ENCODE measurements at places on chromosomes 4 and X.
A peak's percentile ranks its signal among the peaks of the same experiment; 100 is the strongest.

- no peak for DNase-seq
Observed at GRCh38 chr4:136864604-136865185, 667.6 kb downstream of the PCDH18 start.

DNA sequence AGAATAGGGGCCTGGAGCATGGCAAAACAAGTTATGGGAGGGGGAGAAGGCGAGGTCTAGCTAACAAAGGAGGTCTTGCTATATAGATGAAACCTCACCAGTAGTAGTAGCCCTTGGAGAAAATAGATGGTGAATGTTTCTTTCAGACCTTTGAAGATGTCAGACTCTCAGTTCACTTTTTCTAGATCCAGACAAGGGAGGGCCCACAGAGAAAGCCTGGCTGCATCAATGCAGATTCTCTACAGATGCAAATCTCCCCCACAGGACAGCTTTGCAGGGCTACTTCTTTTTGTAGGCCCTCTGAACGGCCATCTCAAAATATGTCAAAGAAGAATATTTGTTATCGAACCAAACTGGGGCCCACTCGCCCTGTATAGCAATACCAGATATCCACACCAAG lies 159.7 kb downstream of the ANK2 start:
- no peak for DNase-seq

DNA sequence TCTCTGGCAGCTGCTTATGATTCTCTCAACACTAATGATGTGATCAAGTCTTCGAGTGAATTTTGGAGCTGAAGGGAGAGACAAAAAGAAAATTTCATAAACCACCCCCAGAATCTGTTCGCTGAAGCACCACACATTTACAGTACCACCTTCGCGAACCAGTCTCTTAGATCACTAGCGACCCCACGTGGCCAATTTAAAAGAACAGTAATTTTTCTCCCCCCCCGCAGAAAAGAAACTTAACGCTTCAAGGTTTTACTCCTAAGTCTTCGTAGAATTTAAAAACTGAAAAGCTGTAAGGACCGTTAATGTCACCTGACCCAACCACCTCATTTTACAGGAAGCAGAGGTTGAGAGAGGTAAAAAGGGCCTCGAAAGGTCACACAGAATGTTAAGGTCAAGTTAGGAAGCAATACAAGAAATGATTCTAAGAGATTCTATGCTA lies 187.5 kb downstream of the QDPR start:
- DNase-seq, result peak; percentile 11

DNA sequence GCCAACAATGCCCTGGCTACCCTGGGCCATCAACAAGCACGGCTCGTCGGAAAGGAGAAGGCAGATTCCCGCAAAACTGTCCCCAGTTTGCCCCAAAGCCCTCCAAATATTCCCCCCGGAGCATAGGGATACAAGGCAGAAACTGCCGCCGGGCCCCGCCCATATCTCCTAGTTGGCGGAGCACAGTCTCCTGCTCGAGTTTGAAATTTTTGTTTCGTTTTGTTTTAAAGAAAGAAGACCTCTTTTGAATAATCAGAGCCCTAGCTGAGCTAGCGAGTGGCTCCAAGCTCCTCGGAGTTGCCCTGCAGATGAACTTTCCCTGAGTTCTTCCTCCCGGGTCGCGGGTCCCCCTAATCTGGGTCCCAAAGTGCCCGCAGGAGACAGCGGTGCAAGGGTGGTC lies 138.1 kb upstream of the ZIC3 start:
- DNase-seq, result no peak

DNA sequence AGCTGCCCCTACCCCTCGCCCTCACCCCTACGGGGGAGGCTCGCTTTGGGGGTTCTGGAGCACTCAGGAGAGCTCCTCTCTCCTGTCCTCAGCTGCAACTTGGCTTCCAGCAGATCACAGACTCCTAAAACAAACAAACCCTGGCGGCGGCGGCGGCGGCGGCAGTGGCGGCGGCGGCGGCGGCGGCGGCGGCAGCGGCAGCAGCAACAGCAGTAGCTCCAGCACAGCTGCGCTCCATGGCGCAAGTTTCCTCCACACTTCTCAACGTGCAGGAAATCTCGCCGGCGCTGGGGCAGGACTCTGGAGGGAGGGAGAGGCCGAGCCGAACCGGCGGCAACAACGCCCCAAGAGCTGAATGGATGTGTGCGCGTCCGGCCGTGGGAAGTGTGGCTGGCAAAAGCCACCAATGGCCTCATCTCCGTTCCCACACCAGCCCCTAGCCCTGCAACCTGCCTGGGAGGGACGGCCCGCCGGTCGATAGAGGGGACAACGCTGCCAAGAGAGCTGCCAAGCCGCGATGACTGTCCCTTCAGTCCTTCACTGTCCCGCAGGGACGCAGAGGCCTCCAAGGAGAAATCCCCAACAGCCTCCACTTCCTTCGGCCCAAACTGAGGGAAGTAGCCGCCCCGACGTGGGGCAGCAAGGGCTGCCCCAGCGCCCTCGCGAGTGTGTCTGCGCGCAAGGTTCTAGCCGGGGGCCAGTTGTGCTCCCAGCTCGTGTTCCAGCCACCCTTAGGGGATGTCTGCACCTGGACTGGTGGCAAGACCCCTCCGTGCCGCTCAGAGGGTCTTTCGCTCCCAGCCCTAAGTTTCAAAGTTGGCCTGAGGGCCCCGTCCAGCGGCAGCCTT lies 775 bp downstream of the SHROOM4 start:
- no peak for DNase-seq

DNA sequence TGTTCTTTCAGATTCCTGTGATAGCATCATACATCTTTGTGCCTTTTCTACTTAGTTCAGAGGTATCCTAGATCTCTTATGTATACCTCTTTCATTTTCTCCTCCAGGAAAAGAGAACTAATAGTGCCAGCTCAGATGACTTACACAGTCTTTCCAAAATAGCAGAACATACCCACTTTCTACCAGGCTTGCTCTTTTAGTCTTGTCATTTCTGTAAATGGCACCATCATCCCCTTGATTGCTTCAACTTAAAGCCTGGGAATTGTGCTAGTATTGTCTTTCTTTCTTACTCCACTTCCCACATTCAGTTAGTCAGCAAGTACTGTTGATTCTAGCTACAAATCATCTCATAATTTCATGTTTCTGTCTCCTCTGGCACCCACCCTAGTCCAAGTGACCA lies 5.1 kb downstream of the APEX2 start:
- DNase-seq, result no peak

GRCh38 chrX:39096599-39096998 lies 295.3 kb downstream of the MID1IP1 start:
- no peak for DNase-seq

DNA sequence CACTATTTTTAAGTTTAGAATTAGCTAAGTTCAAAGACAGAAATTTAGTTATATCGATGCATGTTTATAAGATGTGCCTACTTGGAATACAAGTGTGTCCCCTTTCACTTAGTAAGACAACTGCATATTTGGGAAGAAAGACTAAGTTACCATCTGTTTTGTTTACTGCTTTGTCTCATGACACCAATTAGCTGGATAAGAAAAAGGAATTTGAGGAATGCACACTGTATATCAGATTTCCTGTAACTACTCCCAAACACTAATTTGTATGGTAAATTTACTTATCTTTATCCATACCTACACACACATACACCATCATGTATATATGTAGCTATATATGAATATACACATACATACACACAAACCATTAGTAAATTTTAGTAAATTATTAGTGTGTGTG lies 1442.8 kb upstream of the IGFBP7 start:
- DNase-seq, result no peak

DNA sequence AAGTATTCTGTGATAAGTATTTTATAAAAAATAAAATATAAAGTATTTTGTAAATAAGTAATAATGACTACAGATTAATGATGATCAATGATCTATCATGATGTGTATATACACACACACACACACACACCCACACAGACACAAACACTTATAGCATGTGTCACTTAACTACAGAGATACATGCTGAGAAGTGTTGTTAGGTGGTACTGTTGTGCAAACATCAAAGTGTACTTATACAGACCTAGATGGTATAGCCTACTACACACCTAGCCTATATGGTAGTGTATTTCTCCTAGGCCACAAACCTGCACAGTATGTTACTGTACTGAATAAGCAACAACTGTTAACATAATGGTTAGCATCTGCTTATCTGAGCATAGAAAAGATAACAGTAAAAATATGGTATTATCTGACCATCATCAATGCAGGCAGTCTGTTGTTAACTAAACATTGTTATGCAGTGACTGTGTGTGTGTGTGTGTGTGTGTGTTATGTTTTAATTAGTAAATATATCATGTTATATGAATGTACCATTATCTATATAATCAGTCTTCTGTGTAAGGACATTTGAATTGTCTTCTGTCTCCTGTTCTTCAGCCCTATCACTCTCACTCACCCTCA lies 138.2 kb downstream of the CAMK2D start:
- no peak for DNase-seq

DNA sequence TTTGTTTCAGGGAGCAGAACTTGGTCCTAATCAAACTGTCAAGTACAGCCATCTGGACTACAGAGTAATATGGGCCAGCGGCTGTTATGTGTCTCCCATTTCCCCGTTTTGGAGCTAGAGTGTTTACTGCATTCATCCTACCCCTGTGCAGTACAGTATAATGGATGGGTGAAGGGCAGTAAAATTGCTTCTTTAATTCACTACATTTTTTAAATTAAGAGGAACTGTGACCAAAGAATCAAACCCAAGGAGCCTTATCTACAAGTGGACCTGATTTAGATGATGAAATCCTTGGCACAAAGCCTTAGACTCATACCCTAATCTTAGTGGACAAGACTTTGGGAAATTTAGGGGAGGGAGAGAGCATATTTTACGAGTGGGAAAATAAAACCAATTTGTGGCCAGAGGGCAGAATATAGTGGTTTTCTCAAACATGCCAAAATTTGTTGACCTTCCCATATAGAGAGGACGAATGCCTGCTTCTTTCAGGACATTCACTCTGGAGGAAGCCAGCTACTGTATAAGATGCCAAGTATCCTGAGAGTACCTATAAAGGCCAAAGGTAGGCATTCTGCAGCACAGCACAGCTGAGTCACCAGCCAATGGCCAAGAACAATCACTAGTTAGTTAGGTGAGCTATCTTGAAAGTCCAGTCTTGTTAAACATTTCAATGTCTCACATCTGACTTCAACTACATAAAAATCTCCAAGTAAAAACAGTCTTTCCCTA lies 253.8 kb upstream of the KCNIP4 start:
- DNase-seq, result no peak

DNA sequence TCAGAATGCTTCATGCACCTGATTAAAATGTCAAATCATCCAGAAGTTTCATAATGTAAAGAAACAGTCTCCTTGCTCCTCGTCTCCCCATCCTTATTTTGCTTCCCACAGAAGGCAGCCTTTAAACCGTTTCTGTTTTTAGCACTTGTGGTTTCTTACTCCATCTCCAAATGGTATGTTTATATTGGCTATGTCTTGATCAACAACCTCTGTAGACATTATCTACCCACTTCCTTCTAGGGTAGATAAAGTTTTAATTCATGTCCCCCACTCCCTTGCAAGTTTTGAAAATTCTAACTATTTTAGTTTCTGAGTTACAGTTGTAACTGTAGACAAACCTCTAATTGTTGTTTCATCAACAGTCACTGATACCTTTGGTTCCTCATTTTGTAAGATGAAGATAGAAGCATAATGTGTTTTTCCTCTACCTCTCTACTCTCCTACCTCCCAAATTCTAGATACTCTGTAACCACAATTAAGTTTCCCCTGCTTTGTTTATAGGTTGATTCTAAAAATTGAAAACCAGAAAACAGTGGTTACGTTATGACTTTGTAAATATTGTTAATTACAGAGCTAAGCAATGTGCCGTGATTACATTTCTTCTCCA lies 291.7 kb upstream of the GATB start:
- no peak for DNase-seq

DNA sequence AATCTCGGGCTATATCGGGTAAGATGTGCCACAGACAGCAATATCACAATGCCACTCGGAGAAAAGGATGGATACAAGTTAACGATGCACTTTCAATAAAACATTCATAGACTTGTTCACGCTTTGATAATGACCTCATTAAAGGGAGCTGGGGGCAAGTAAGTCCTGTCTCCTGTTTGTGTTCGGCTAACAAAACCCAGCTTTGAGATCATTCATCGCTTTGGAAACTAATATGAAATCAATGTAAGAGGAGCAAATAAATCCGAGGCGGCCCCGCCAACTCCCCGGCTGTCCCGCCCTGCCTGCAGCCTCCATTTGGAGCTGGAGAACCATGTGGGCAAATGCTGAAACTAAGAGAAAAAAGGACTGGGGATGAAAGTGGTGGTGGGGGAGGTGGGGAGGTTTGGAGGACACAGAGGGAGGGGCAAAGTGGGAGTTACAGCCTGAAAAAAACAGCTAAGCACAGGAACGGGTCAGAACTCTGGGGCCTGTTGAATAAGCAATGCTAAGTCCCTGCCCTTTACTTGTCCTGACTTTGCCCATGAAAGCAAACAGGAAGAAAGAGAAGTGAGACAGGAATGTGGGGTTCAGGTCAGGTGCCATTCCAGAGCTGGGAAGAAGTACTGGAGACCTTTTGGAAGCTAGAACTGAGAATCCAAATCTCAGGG lies 3.5 kb upstream of the GSX2 start:
- DNase-seq, result no peak

- DNase-seq, result no peak
Observed at GRCh38 chrX:69018416-69019072, 146.7 kb downstream of the PJA1 start.

DNA sequence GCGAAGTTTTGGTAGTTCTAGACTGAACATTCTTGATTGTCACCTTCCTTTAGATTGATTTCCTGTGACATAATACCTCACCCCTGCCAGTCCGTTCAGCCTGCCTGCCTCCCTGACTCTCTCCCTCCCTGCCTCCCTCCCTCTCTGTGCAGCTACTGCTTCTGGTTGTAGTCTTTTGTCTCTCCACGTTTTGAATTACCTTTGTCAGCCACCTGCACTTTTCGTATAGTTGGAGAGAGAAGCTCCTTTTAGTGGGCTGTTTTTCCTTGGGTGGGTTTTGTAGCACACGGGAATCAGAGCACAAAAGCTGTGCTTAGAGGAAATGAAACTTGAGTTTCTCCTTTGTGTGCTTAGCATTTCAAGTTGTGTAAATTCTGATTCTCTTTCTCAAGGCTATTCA lies 32.6 kb upstream of the MSMO1 start:
- no peak for DNase-seq

DNA sequence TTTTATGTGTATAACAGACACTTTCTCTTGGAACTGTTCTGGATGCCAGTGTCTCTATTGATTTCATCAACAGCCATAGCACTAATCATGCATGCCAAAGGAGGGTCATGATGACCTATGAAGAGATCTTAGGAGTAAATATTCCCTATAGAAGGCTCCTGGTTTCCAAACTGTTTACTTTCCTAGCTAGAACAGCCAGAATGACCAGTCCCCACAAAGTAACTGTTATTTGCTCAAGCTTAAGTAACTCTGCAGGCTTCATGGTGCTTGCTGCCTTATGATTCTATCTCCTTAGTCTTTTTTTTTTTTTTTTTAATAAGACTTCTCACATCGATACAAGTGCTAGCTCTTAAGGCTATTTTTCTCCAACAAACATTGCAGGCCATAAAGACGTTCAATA lies 12.4 kb downstream of the S100G start:
- DNase-seq, result no peak

DNA sequence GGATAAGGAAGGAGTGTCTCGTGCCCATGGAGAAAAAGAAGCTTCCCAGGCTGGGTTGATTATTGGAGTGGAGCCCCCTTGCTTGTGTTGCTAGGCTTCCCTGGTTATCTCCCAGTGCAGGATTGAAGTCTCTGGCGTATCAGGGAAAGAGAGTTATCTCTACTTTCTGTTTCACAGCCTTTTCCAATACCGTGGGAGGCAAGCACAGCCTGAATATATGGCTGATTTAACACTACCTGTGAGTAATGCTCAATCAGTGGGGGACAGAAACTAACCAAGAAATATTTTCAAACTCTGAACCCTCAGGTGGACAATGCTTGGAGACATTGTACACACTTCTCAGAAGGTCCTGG lies 65.2 kb downstream of the SERPINA7 start:
- DNase-seq, result no peak
